ENCODE measurements at places on chromosomes 3 and 15.

DNA sequence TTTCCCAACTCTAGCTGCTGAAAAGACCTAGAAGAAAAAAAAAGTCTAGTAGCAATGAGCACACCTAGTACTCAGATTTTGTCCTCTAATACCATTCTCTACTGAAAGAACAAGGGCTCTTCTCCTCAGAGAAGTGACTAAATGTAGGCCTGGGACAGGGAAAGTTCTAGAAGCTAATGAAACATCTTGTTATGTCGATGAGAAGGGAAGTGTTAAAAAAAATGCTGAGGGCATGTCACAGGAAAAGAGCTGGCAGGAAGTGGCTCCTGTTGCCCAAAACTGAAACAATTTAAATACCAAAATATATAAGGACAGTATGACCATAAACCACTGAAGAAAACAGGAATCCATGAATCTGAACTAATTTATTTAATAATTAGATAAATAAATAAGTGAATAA lies 581.4 kb upstream of the TBL1XR1 start:
- DNase-seq = no peak

DNA sequence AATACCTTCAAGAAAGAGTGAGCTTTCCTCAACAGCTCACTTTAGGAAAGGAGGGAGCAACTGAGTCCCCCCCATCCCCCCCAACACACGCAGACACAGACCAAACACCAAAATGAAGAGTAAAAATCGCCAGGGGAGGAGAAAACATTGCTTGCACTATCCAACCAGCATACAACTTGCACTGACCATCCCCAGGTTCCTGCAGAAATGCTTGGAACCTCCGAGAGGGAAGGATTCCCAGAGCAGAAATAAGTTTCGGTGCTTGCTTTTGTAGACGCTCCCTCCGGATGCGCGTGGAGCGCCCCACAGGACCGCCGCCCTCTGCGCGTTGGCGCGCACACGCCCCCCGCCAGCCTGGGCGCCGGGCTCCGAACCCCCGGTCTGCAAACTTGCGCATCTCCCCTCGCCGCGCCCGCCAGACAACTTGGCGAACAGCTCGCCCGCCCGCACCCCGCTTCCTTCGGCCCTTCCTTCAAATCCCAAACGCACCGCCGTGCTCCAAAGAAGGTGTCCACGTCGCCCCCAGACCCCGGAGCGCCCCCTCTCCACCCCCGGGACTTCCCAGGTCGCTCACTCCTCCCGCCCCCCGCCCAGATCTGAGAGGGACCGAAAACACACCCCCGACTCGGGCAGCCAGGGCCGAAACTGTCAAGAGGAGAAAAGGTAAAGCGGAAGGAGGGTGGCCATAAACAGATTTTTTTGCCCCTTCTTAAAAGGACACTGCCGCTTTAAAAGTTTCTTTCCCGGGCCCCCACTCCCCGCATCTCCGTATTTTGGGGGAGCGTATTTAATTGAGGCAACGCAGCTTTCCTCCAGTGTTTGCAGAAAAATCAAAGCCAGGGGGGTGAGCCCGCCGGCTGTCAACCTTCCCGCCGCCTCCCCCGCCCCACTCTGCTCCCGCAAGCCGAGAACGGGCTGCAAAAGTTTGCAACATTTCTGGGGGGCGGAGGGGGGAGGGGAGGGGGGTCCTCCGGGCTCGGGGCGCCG lies 859 bp downstream of the RORA start:
- peak; percentile 39 for DNase-seq

- DNase-seq = no peak
Measured at GRCh38 chr3:188164248-188164687, 10.3 kb downstream of the LPP start.

DNA sequence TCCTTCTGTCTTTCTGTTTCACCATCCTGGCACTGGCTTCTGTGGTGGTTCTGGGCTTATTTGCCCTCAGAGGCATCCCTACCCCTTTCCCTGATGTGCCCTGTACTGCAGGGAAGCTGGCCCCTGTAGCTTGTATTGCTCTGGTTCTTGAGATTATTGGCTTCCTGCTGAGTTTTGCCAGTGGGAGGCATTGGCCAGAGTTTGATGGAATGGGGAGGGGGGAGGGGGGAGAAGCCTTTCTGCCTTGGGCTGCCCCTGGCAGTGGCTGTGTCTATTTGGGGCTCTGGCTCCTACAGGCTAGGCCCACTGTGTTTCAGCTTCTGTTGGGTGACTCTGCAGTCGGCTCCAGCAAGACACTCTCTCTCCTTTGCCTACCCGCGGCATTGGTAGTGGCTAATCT lies 41.6 kb upstream of the SEMA6D start:
- DNase-seq = no peak

DNA sequence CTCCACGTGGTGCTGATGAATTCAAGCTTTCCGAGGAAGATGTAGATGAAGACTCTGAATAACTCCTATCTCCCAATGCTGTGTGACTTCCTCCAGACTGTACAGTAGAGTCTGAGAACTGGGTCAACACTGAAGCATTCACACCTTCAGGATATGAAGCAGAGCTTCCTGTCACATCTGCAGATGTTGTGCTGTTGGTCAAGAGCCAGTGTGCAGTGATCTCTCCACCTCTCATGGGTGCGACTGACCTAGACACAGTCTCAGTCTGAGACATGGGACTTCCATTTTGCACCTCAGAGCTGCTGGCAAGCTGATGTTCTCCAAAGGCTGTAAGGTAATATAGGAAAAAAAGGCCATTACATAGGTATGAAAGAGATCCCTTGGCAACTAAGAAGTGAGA lies 36.5 kb downstream of the HEG1 start:
- no peak for DNase-seq

DNA sequence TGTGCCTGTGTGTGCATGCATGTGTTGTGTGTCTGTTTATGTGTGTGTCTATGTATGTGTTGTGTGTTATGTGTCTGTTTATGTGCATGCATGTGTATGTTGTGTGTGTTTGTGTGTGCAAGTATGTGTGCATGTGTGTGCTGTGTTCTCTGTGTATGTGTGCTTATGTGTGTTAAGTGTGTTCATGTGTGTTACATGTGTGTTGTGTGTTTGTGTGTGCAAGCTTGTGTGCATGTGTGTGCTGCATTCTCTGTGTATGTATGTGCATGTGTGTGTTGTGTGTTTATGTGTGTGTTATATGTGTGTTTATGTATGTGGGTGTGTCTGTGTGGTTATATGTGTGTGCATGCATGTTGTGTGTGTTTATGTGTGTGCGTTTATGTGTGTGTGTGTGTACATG lies 14.9 kb downstream of the UROC1 start:
- no peak for DNase-seq

DNA sequence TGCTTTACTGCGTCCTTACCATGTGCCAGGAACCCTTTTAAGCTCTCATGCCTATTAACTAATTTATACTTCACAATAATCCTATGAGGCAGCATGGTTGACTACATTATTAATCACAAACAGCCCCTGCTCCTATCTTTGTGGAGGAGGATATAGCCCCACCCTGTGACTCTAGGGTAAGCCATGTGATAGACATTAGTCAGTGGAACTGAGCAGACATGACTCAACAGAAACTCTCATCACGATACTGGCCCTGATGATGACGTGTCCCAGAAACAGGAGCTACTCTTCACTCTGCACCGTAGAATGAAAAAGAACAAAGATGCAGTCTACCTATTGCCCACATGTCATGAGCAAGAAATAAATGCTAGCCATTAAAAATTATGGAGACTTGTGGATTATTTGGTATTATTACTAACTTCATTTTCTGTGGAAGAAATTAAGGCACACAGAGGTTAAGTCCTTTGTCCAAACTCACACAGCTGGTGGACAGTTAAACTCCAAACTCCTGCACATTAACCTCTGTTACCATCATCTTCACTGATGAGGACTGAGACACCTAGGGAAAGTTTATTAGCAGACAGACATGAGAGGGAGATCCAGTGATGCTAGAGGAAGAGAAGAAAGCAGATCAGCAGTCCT lies 51.2 kb downstream of the CFAP20DC start:
- DNase-seq = no peak

- peak; percentile 82 for DNase-seq
Measured at GRCh38 chr3:183298701-183299153, 45.7 kb downstream of the B3GNT5 start.

- DNase-seq = no peak
Measured at GRCh38 chr3:177536873-177537272, 339.6 kb upstream of the TBL1XR1 start.

- DNase-seq = no peak
Measured at GRCh38 chr3:46349484-46350261, 4.2 kb upstream of the CCR2 start.

DNA sequence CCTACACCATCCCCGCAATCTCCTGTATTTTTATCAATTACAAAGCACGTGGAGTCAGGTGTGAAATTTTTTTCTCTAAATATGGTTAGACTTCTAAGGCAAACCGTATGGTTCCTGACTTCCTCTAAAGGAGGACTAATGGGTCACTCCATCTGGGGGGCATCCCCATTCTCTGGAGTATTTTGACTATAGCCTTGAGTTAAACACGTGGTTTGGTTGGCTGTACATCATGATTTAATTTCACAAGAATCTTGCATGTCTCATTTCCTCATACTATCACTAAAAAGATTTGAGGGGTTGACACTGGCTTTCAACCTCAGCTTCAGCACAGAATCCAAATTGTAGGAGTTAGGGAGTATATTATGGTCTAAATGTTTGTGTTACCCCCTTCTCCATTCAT lies 25.3 kb upstream of the ZNF770 start:
- no peak for DNase-seq

DNA sequence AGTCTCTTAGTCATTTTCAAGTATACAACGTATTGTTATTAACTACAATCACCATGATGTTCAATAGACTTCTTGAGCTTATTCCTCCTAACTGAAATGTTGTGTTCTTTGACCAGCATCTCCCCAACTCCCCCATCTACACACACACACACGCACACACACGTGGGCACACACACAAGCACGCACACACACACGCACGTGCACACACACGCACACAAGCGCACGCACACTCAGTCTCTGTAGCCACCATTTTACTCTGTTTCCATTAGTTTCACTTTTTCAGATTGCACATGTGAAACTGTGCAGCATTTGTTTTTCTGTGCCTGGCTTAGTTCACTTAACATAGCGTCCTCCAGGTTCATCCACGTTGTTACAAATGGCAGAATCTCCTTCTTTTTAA lies 247.0 kb downstream of the XXYLT1 start:
- DNase-seq = no peak

DNA sequence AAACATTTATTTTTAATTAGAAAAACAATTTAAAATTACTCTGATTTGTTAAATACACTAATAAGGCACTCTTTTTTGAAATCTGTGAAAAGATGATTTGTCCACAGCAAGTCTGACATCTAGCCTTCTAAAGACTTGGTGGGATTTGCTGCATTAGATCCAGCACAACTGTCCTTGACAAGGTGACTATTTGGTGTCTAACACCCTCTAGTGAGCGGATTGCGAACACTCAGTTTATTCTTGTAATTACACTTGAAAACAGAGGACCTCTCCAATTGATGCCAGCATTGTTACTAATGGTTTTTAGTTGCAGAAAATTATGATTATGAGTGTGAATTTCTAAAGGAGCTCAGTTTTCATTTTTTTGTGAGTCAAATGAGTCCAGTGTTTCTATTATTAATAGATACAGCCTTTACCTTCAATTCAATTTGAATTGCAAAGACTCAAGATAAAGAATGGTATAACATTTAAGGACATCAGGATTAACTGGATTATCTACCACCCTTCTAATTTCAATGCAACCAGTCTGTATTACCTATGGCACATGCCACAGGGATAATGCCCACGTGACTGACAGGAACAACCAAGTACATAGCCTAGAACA lies 29.7 kb upstream of the STRIT1 start:
- peak; percentile 67 for DNase-seq
